ENCODE measurements at places on chromosomes 5 and 9.
A peak's percentile ranks its signal among the peaks of the same experiment; 100 is the strongest.

- DNase-seq: no peak
These were observed 298.5 kb upstream of the KIF2A start for GRCh38 chr5:62007457-62007856.

GRCh38 chr9:109346904-109347303, 26.0 kb upstream of the EPB41L4B start:
- DNase-seq: no peak

- no peak for DNase-seq
These were observed 200.8 kb downstream of the PLK2 start for GRCh38 chr5:58258984-58259684.

DNA sequence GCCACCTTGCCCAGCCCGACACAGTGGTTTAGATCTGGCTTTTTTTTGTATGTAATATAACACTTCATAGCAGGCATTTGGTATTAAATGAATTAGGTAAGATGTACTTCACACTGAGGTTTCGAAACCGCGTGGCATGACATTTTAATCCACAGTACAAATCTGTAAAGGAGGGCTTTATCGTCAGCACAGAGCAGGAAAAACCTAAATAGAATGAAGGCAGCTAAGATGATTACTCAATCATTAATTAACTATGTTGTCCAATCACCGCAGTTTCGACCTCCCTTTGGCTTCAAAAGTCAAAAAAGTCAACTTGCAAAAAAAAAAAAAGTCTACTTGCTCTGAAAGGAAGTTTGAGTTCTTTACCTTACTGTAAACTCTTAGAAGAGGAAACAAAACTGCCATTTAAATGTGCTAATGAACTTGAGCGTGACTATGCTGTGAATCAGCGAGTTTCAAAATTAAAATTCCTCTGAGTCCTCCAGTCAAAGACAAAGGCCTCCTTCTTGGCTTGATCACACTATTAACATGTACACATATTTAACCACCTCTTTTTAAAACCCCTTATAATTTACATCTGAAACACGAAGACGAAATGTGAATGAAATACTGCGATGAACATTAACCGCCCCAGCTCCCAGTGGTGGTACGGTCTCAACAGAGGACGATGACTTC, 698 bp upstream of the SEC24A start:
- DNase-seq: peak; percentile 47

- DNase-seq: no peak
These were observed 97.4 kb upstream of the KLF9 start for GRCh38 chr9:70511858-70512257.

DNA sequence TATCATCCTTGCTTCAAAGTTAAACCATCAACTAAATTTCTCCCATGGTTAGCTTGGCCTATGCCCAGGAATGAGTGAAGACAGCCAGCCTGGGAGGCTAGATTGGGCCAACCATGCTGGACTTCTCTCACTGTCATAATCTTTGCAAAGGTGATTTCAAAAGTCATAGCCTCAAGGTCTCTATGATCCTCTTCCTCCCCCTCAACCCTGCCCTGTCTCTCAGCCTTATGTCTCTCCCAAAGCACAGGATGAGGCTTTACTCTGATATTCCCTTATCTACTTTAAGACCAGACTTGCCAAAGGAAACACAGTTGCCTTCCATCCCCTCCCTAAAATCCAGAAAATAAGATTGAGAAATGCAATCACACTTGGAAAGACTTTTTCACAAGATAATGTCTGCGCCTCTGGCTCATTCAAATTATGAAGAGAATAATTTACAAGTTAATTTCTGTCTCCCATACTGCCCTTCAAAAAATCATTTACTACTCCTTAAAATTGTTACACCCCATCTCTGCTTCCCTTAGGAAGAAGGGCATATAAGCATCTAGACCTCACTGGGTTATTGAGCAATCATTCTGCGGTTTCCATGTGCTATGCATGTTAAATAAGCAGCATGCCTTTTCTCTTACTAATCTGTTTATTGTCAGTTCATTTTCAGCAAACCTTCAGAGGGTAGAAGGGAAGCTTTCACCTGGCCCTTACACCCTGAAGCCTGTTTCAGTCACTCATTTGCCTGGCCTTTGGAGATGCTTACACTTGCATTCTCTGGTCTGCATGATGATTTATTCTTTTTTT, 113.8 kb upstream of the ANKRD55 start:
- DNase-seq: no peak

GRCh38 chr9:70218767-70219166, 40.0 kb upstream of the SMC5 start:
- DNase-seq: no peak

DNA sequence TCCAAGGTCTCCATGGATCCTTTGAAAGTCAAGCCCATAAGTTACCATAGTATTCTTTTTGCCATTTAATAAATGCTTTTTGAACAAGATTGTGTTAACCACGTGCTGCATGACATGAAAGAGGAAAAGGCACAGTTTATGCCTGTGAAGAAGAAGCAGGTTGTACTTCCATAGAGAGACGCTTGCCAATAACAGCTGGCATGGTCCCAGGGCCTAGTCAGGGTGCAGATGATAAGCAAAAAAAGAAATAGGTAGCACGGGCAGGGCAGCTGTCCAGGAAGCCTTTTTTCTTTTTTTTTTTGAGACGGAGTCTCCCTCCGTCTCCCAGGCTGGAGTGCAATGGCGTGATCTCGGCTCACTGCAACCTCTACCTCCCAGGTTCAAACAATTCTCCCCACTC, 71.8 kb upstream of the CLINT1 start:
- no peak for DNase-seq

GRCh38 chr5:83703059-83703458, 17.6 kb downstream of the HAPLN1 start:
- DNase-seq: no peak

GRCh38 chr5:135327429-135328127, 71.5 kb downstream of the MACROH2A1 start:
- DNase-seq: no peak

- no peak for DNase-seq
These were observed 90.2 kb downstream of the ZNF462 start for GRCh38 chr9:106953174-106953573.

GRCh38 chr5:149363358-149363757, 5.5 kb downstream of the PCYOX1L start:
- no peak for DNase-seq

GRCh38 chr5:146945617-146946084, 67.1 kb upstream of the PPP2R2B start:
- DNase-seq: no peak

GRCh38 chr9:116141864-116142561, 11.6 kb upstream of the PAPPA start:
- no peak for DNase-seq

DNA sequence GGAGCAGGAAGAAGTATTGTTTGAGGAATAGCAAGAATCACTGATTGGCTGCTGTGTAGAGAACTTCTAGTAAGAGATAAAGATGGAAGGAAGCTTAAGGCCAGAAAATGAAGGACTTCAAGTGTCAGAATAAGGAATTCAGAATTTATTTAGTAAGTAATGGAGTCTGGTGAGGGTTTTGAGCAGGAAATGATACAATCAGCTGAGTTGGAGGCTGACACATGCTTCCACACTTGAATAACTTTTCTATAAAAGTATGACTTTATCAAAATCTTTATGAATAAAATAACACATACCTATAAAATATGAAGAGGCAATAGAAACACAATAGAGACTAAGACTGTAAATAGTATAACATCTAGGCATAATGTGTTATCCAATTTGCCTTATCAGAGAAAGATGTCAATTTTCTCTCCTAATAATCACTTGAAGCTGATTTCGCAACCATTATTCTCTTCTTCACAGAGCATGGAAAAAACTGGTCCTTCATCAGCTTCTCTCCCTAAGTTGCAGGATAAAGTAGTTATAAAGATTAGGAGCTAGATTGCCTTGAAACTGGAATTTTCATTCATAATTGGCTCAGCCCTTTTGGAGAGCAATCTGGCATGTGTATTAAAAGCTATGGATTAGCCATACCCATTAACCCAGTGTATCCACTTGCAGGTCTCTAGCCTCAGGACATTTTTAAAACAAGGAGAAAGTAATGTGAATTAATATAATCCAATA, 143.4 kb downstream of the ZNF608 start:
- DNase-seq: no peak

DNA sequence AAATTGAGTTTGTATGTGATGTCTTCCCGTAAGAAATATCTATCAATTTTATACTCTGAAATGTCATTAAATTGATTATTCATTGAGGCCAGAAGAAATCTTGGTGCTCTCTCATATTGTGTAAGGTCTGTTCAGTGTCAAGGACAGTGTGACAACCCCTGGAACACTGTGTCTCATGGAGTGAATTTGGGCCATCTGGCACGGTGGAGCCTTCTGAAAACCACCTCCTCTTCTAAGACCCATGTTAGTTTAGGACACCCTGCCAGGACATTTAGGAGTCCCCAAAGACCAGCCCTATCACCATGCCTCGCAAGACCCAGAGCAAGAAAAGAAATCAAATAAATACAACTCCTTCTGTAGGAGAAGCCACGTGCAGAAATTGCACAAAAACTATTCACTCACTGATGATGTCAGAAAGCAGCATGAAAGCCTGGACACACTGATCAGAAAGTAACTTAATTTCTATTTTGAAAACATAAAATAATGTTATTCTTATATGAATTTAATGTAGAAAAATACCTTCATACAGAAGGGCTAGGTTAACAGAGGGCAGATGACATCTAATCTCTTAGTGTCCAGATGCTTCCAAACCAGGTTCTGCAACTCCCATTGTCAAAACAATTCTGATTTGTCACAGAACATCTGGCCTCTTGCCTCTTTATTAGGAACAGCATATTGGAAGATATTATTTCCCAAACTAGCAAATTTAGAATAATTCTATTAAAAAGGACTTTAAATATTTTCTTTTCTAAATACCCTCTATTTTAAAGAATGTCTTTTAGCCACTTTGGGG, 298.8 kb downstream of the NR2F1-AS1 start:
- DNase-seq: no peak

DNA sequence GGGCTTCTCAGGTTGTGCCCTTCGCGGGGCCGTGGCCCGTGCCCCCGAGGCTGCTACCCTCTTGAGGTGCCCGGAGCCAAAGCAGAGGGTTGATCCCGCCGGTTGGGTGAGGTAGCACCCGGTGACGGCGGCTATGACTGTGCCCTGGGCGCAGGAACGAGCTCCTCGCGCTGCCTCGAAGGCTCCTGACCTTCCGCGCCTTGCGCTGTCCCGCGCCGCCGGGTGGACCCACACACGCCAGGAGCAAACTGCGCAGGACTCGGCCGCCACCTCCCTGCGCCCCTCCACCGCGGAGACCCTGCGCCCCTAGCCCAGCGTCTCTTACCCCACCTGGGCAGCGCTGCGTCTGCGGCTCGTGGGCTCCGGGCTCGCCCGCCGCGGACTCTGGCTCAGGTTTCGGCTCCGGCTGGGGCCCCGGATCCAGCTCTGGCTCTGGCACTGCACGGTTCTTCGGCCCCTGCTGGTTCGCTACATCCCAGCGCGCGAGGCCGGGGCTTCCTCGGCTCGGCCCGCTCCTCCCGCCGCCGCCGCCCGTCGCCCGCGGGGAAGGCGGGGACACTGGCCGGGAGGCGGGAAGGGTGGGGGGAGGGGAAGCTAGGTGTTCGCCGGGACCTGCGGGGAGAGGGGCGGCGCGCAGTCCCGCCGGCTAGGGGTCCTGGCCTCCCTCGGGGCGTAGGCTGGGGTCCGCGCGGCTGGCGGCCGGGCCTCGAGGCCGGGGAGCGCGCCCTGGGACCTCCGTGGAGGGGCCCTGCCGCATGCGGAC, 5.4 kb upstream of the PITX1 start:
- DNase-seq: no peak

- DNase-seq: no peak
These were observed 6.4 kb downstream of the FPGS start for GRCh38 chr9:127809002-127809539.

DNA sequence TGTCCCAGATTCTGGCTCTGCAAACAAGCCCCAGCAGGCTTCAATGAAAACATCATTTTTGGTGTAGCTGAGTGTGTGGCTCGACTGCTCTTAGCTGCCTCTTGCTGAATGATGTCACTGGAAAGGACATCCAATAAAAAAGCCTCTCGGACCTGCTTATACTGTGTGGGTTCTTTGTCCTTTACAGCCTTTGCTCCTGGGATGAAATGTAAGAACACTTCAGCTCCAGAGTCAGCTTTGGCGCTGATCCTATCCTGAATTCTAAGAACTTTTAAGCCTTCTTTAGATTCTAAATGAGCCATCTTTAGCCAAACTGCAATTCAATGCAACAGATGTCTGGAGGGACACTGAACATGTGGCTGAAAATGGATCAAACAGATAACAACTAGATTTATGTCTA, 404.6 kb upstream of the C9orf72 start:
- no peak for DNase-seq

DNA sequence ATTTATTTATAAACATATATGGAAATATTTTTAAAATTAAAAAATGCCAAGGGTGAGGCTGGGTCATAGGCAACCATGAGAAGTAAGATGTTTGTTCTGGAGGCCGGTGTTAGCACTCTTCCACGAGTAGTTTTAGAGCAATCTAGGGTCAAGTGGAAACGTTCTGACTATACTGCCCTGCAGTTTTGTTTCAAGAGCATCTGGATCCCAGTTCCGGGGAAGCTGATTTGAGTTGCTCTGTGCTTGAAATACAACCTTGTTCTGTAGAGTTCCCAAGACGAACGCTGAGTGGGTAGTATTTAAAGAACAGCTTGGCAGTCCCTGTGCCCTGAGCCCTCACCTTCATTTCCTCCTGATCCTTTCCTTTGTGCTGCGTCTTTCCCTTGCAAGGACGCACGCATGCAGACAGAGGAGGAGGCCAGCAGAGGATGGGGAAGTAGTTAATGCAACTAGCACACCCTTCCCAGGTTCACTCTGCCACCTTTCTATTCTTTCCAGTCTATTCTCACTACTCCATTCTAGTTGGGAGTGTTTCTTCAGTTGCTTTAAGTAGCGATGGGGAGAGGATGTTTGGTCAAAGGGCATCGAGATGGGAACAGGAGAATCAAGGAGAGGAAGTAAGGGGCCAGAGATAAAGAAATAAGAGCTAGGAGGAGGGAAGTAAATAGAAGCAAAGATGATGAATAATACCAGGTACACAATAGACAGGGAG, 68.3 kb upstream of the ZSWIM6 start:
- no peak for DNase-seq

GRCh38 chr5:10471677-10472076, 30.0 kb downstream of the ROPN1L start:
- no peak for DNase-seq

DNA sequence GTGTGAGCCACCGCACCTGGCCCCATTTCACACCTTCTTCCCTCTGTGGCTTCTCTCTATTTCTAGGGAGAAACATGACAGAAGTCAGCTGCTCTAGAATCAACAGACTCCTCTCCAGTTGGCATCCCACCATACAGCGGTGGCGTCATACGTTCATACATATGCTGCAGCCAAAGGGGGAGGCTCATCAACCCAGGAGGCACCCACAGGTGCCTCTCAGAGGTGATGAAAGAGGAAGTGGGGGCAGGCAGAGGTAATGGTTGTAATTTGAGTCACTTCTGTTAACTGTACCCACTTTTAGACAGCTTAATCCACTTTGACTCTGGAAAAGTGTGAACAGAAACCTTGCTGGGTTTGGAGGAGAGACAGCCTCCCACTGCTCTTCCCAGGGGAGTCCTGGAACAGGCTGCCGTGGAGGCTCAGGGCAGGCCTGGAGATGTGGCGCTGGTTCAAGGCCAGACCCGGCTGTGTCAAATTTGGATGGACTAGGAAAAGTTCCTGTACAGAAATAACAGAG, 47.3 kb upstream of the SUB1 start:
- DNase-seq: peak; percentile 17

- DNase-seq: no peak
These were observed 23.0 kb upstream of the TMOD1 start for GRCh38 chr9:97478301-97478981.

Measured in stimulated activated naive CD8-positive, alpha-beta T cell treated with anti-CD3 and anti-CD28 coated beads, Interleukin-15, Interleukin-2, amounts not matched to agents 100 U/mL and 50 U/mL, for 24 hours (primary cell).